ENCODE measurements at places on chromosomes 4 and X. TPM values are rescaled to one million over a fixed set of nuclear protein-coding genes. Genes with fewer than 3 reads are reported as not detected.

The BBS12 gene
- 4.1 TPM for total RNA-seq

DNA sequence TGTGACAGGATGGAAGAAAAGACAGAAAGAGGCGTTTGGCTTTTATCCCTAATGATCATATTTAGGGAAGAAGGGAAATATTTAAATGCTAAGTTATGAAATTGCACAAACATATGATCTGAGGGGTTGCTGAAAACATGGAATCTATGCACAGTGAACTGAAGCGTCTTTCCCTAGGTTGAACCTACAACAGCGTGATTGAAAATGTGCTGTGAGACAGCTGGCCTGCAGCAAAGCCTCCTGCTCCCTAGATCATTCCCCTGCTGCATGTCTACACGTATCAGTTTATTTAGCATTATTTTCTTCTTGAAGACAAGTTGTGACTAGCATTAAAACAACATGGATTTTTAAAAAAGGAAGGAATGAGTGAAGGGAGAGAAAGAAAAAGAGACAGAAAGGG lies 272.5 kb upstream of the TRAM1L1 start:
- no peaks in the 10 kb centered on the region for H3K4me1 ChIP-seq
- H3K4me3 ChIP-seq, result no peak overlapping the region
- no peaks in the 10 kb centered on the region for H3K27me3 ChIP-seq
- H3K27ac ChIP-seq, result no peak overlapping the region

The SLC10A7 gene
- total RNA-seq, result 7.5 TPM

- no peaks in the 10 kb centered on the region for H3K4me1 ChIP-seq
- no peak overlapping the region for H3K27ac ChIP-seq
- DNase-seq, result no peak
- H3K4me3 ChIP-seq, result no peak overlapping the region
Observed at GRCh38 chrX:132393992-132394391, 94.8 kb downstream of the MBNL3 start.

GRCh38 chr4:47002580-47002979 lies 9.2 kb upstream of the GABRA4 start:
- peaks cover 4% of the 10 kb centered on the region for H3K27me3 ChIP-seq
- H3K27ac ChIP-seq, result no peak overlapping the region
- no peak for DNase-seq
- no peak overlapping the region for H3K4me3 ChIP-seq
- no peaks in the 10 kb centered on the region for H3K4me1 ChIP-seq
- no peaks in the 10 kb centered on the region for H3K36me3 ChIP-seq

The EDA gene
- total RNA-seq, result 59.0 TPM

DNA sequence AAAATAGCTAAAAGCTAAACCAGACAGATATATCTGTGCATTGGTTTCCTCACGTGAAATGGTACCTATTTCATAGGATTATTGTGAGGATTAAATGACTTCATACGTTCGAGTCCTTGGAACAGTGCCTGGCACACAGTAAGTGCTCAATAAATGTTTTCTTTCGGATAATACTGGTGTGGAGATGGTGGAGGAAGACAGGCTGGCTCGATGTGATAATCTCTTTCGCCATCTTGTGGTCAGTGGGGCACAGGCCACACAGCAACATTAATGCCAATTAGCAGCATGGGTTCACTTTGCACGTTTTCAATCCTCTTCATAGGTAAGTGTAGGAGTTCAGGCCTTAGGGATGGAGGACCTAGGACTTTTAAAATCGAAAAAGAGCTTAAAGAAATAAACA lies 9.3 kb downstream of the PAGE4 start:
- H3K4me1 ChIP-seq, result no peaks in the 10 kb centered on the region
- peak; percentile 68 for DNase-seq
- H3K36me3 ChIP-seq, result no peaks in the 10 kb centered on the region
- no peak overlapping the region for H3K4me3 ChIP-seq

GRCh38 chrX:130575831-130576389 lies 174.1 kb downstream of the RBMX2 start:
- no peak overlapping the region for H3K4me3 ChIP-seq
- peak; percentile 67 for DNase-seq
- H3K36me3 ChIP-seq, result no peaks in the 10 kb centered on the region
- H3K27me3 ChIP-seq, result no peaks in the 10 kb centered on the region
- no peaks in the 10 kb centered on the region for H3K4me1 ChIP-seq
- no peak overlapping the region for H3K27ac ChIP-seq
